ENCODE measurements at places on chromosomes 13 and 19.
A peak's percentile ranks its signal among the peaks of the same experiment; 100 is the strongest.

GRCh38 chr13:95403349-95404140 is 102.3 kb upstream of the ABCC4 start:
- peak; percentile 70 for DNase-seq

GRCh38 chr19:6527893-6528543 is 2.8 kb upstream of the TNFSF9 start:
- no peak for DNase-seq

DNA sequence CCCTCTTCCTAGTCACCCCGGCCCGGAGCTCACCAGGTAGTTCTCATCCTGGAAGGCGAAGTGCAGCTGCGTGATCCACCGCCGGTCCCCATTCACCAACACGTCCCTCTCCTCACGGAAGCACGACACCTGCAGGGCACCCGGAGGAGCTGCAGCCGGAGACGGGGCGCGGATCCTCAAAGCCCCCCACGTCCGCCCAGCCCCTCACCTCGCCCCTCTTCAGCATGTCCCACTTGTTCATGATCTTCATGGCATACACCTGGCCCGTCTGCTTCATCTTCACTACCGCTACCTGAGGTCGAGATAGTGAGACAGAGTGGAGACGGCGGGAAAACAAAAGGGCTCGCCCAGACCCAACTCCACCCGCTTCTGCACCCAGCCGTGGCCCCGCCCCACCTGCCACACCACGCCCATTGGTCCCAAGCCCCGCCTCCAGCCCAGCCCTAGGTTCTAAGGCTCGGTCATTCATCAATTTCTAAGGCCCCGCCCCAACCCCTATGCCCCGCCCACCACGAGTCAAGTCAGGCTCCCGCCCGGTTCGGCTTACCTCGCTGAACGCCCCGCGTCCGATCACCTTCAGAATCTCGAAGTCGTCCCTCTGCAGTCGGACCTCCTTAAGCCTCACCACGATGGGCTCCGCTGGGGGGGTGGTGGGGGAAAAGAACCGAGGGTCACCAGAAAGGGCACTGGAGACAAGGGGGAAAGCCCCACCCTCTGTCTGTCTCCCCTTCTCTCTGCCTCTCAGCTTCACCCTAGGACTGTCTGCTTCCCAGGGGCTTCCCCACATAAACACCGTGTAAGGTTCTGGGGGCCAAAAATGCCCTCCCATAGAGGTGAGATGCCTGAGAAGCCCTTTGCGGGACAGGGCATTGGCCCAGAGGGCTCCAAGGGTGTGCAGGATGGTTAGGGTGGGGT is 2.8 kb downstream of the DMPK start:
- DNase-seq = peak; percentile 94

DNA sequence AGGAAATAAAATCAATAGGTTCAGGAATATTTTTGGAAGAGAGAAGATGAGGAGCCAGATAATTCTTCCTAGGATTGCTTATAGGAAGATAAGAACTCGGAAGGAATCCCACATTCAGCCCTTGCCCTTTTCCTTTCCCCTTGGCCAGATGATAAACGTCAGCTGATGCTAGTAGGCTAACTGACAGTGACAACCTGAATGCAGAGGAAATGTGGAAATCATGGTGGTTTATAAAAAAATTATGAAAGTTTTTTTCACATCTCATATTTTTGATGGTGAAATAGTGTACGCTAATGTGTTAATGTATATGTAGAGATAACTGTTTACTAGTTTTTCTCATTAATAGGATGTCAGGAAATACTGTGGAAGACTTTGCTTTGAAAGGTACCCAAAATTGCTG is 56.9 kb downstream of the EDNRB start:
- DNase-seq = no peak

Measured in NCI-H82 (cell line).